ENCODE measurements at places on chromosomes 16 and 17. TPM values are rescaled to one million over a fixed set of nuclear protein-coding genes. Genes with fewer than 3 reads are reported as not detected.

DNA sequence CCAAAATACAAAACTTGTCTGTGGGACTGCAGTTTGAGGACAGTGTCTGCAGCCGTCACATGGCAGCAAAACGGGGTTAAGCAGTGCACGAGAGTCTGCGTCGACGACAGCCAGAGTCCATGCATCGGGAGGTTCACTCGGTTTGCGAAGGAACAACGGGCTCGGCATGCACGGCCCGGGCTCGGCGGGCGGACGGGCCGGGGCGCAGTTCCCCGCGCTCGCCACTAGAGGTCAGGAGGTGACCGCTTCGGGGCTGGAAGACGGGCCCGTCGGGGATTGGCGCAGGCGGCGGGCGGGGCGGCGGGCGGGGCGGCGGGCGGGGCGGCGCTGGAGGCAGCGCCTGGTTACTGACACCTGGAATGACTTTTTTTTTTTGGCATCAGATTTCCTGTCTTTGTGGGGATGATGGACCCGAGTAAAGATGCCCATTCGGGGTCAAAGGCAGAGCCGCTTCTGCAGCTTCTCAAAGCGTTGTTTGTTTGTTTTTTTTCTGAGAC, 6.5 kb downstream of the SCGB1C2 start:
- peak; percentile 86 for DNase-seq

DNA sequence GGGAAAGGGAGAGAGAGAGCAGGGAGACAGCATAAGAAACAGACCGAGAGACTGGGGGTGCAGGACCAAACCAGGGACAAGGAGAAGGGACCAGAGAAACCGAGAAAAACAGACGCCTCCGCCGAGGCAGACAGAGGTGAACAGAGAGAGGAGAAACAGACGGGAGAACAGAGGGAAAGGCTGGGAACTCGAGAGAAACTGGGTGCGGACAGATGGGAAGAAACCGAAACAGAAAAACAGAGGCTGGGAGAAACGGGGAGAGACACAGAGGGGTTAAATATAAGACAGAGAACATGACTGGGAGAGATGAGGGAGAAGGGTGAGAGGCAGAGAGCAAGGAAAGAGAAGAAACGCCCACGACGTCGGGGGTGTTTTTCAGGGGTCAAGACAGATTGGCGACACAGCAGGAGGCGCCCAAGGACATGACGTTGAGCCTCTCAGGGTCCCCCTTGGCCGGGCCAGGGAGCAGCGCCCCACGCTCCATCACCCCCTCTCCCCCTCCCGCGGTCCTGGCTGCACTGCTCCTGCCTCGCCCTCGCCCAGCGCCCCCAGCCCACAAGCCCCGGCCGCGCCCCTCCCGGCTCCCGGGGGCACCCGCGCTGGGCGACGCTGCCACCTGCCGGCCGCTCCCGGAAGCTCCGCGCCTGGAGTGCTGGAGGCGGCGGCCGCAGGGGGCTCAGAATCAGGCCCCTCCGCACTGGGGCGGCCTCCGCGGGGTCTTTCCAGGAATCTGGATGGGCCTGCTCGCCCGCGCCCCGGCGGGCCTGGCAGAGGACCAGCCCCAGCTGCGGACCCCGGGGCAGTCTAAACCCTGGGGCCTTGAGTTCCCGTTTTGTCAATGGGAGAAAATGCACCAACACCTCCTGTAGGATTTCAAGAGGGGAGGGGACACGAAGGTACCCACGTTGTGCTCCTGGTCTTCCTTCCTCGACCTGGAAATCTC, 1.3 kb upstream of the TMEM92 start:
- peak; percentile 55 for DNase-seq

DNA sequence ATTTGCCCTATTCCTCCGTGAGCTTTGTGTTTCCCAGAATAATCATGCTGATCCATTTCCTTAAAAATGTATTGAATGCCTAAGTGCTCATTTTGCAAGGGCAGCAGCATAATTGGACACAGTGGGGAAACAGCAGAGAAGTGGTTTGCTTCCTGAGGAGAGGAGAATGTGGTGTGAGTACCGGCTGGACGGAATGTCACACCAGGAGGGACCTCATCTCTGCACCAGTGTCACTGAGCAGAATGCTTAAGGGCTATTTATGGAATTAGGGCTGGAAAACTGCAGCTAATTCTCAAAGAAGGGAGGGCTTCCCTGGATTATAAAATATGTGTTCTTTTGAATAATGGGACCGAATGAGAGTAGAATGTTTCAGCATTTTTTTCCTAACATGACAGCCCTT, 1100.6 kb upstream of the RBFOX1 start:
- DNase-seq, result no peak

Gene GLYR1
- total RNA-seq, result 92.2 TPM

Measured in activated CD8-positive, alpha-beta T cell treated with anti-CD3 and anti-CD28 coated beads, Interleukin-2, amount 10 ng/mL, durations not matched to agents 7 days and 5 days (primary cell).